ENCODE measurements at places on chromosomes 1 and 21.

GRCh38 chr1:206557636-206558473 is 50.5 kb downstream of the RASSF5 start:
- peak; percentile 82 for DNase-seq

- no peak for DNase-seq
Observed at GRCh38 chr1:62778208-62778607, 5.7 kb upstream of the ATG4C start.

DNA sequence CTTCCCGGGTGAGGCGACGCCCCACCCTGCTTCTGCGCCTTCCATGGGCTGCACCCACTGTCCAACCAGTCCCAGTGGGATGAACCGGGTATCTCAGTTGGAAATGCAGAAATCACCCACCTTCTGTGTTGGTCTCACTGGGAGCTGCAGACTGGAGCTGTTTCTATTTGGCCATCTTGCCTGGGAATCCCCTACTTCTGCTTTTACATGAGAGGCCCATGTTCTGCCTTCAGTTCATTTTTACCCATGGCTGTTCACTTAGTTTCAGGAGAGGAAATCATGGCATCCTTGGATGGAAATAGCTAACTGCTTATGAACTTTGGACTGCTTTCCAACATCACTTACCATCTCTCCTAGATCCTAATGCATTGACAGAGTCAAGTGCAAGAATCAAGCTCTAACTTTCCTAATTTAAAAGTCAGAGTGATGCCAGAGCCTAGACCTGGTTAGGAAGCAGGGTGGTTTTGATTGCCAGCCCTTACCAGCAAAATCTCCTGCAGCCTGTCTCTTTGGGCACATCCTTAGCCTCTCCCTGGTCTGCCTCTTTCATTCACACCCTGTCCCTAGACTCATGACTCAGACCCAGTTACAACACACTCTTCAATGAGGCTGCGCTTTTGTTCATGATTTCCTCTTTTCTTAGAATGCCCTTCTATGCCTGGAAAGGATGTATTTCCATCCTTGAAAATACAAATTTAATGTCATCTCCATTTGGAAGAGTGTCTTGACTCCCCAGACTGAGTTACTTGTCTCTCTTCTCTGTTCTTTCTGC is 137.2 kb downstream of the KCTD3 start:
- no peak for DNase-seq

DNA sequence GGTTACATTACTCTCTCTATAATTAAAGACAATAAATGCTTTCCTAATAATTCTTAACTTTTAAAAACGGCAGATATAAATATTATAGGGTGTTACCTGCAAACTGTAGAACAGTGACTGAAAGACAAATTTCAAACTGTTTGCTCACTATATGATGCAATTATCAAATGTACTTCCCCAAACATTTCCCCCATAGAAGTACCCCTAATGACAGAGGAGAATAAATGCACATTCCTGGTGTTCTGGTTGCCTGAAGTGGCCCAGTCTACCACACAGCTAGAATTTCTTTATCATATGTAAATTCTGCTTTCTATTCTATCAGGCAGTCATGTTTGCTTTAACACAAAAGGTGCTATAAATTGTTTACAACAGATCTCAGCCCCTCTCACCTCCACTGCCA is 70.4 kb downstream of the VAV3 start:
- no peak for DNase-seq

- peak; percentile 99 for DNase-seq
Observed at GRCh38 chr1:1063945-1064831, 9.9 kb downstream of the RNF223 start.

- no peak for DNase-seq
Observed at GRCh38 chr1:85911742-85912141, 203.5 kb upstream of the ZNHIT6 start.

GRCh38 chr1:213124590-213124989 is 73.5 kb downstream of the RPS6KC1 start:
- DNase-seq, result no peak

GRCh38 chr1:181124291-181124751 is 35.8 kb downstream of the IER5 start:
- DNase-seq, result no peak

GRCh38 chr1:211309617-211310016 is 17.0 kb upstream of the TRAF5 start:
- peak; percentile 17 for DNase-seq

GRCh38 chr1:28066393-28067154 is 21.8 kb downstream of the EYA3 start:
- DNase-seq, result no peak

DNA sequence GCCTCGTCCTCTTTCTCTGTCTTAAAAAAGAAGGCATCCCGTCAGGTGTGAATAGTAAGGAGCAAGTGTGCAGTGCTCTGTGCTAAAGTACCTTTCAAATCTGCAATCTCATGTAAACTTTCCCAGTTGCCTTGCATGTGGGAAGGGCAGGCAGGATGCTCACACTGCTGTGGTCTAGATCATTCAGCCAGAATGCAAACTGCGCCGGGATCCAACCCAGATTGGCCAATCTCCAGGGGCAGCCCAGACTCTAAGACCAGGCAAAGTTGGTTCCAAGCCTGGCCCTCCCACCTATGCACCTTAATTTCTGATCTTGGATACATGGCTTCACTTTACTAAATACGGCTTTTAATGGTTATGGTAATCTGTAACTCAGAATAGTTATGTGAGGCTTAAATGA is 3.2 kb upstream of the MAP1LC3C start:
- DNase-seq, result no peak

- DNase-seq, result peak; percentile 82
Observed at GRCh38 chr1:181134543-181135436, 46.3 kb downstream of the IER5 start.

DNA sequence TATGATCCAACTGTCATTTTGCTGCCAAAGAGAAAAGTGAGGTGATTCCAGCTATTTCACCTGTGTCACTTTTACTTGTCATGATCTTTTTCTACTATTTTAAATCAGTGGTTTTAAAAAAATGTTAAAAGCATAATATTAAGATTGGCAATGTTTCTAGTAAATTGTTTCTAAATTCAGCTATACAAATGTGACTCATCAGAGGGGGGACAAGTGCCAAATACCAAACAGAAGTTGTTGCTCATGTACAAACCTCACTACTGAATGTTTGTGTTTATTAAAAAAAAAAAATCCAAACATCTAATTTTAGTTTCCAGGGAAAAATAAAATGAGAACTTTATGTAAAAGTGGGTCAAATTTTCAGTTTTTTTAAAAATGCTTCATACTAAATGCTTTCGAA is 346.2 kb upstream of the SNX7 start:
- peak; percentile 28 for DNase-seq

DNA sequence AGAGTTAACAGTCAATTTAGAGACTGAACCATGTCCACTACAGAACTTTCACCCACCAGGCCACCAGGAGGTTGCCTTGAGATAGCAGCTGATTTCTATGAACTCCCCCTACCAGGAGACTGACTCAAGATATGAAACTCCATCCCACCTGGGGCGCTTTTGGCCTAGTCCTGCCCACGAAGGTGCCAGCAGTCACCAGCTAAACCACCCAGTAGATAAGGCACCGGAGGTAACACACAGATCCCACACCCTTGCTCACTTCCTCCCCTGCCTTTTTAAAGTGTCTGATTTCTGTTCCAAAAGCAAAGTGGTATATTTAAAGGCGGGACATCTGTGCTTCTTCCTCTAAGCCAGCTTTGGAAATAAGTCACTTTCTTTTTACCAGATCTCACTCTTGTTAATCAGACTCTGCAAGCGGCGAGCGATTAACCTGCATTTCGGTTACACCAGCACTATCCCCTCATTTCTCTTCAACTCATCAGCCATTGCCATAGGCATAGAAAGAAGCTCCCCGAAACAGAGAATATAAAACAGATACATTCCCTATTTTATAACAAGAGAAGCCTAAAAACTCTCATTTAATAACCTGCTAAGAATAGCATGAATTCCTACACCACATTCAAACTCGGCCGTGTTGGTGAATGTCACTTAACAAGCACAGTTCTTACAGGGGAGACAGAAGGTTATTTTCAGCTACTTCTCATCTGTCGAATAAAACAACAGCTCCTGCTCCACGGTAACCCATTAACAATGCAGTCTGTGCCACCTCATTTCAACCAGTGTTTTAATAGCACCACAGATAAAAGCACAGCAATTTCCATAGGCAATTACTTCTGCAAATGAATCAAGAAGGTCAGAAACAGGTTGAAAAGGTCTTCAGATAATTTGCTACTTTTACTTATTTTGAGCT is 318.1 kb downstream of the KCNH1 start:
- no peak for DNase-seq
